Stimulated activated naive CD4-positive, alpha-beta T cell treated with Interleukin-2 at 50 U/mL for 16 hours (primary cell): ENCODE measurements at places on chromosomes 1 and 21.
A peak's percentile ranks its signal among the peaks of the same experiment; 100 is the strongest.

DNA sequence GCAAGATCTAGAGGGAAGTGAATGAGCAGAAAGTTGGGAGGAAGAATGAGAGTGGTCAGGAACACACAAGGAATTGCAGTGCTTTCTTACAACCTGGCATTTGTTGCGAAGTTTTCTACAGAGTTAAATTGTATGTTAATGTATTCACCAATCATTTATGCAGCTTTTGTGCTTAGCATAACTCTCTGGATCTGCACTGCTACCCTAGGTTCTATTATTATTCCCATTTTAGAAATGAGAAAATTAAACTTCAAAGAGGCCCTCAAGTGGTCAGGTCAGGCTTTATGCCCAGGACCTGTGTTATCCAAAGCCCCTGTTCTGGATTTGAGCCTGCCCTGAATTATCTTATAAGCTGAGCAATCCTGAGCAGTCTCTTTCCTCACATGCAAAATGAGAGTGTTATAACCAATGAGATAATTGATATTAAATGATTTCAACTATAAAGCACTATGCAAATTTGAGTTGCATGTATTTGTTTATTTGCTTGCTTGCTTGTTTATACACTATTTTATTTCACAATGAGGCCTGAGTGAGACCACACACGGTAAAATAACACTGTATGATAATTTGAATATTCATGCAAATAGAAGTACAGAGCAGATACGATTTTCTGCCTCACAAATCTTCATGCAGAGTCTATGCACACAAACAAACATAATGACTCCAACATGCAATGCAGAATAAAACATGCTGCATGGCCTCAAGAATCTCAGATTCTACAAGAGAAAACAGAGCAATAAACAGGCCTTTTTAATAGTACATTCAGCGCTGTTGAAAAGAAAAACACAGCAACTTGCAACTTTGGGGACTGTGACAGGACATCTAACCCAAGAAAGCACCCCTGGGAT lies 323.0 kb downstream of the PLPP3 start:
- DNase-seq = no peak

DNA sequence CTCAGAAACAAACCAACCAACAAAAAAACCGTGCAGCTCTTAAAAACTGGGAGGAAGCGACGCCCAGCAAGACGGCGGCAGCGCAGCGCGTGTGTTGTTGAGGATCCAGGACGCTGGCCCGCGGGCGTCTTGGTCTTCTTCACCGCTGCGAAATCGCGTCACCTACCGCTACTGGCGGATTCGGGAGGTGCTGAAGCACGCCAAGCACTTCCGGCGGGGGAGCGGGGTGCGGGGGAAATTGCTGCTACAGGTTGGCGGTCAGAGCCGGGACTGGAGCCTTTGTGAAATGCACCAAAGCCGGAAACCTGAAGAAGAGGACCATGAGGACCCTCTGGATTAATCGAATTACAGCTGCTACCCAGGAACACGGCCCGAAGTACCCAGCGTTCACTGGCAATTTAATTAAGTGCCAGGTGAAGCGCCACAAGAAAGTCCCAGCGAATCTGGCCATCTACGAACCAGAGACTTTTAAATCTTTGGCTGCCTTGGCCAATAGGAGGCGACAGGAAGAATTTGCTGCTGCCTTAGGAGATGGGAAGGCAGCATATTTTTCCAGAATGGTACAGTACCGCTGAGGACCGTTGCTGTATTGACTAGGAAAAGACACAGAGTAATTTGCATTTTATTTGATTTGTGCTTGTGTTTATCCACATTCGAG lies 11.9 kb upstream of the RIPPLY3 start:
- DNase-seq = peak; percentile 27

DNA sequence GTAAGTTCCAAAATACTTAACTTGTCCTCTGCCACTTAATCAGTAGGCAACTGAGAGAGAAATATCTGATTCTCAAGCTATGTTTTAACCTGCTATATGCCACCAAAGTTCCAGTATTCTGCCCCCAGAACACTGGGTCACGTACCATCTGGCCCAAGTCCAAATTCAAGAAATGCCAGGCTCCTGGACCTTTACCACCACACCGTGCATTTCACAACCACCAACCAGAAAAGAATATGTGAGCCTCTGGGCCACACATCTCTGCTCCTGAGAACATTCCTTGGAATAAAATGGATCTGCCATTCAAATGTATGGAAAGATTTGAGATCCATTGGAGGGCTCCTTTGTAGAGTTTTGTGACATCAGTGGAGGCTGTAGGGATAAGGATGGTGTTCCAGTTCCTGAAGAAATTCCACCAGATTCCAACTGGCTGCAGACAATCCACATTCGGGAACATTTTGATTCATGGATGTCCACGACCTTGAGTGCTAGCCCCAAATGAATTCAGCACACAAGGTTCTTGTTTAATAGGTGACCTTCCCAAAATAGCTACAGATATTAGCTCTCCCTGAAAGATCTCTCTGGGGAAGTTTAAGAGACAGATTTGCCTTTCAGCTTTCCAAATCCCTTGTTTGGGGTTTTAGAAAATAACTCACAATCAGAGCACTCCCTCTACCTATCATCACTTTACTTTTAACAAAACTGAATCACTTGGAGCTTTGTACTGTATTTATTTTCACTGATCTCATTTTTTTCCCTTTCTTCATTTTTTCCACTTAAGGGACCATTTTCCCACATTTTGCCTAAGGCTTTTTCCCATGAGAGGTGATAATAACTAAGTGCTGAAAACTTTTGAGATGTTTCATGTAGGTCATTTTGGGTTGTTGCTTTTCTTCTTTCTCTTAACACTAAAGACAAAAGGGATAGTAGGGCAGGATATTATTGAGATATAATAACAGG lies 128.4 kb upstream of the ZC3H11B start:
- no peak for DNase-seq

DNA sequence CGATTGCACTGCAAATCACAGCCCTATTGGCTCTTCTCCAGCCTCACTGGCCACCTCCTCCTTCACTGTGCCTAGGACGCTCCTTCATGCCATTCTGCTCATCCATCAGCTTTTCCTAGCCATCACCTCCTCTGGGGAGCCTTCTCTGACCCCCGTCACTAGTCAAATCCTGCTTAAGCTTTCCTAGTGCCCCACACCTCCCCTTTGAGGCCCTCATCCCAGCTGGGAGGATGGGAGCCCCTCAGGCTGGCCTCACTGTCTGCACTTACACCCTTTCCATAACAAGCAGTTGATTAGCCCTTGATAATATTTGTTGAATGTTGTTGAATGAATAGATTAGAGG lies 50.7 kb downstream of the KLHDC7A start:
- DNase-seq = no peak

DNA sequence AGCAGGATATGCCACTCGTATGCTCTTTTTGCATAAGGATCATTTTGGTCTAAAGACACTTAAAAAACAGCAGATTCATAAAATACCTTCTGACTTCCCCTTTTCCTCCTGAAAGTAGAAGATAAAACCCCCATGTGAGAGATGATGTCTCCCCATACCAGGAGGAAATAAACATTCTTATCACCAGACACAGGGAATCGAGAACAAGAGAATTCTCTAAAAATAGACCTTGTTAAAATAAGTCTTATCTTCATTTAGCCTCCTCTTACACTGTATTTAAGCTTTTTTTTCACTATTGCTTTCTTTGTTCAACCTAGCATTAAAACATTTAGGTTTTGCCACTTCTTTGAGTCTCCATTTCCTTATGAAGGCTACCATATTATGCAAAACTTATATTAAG lies 709.3 kb downstream of the KCNT2 start:
- DNase-seq = no peak

- no peak for DNase-seq
Measured at GRCh38 chr1:3641046-3641760, 8.7 kb downstream of the WRAP73 start.

DNA sequence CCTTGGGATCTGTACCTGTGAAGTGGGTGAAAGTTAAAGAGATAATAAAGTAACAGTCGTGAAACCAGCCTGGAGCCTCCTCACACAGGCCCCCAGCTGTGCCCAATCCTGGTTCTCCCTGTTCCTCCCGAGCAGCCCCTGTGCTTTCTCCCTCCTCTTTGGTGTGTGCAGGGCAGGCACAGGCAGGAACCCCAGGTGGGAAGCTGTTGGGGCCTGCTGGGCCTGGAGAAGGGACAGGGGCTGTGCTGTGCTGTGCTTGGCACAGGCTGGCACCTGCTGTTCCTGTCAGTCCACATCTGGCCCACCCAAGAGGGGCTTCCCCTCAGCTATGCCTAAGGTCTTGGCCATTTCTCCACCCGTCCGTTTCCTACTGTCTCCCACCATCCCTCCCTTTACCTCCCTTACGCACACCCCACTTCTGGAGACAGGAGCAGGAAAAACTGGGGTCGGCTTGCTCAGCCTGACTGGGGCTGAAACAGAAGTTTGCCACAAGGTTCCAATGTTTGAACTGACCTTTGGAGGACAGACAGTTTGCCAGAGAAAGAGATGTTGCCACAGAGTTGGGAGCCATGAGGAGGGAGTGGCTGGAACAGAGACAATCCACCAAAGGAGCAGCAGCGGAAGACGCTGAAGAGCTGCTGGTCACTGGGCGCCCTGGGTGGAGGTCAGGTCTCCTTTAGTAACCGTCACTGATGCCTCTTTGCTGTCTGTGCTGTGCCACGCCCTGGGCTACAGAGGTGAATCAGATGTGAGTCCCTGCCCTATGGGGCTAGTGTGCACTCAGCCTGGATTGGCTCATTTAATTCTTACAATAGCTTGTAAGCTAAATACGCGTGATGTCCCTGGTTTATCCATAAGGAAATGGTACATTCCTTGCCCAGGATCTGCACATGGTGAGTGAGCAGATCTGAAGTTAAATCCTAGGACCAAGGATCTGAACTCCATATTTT lies 18.8 kb upstream of the ARTN start:
- no peak for DNase-seq

DNA sequence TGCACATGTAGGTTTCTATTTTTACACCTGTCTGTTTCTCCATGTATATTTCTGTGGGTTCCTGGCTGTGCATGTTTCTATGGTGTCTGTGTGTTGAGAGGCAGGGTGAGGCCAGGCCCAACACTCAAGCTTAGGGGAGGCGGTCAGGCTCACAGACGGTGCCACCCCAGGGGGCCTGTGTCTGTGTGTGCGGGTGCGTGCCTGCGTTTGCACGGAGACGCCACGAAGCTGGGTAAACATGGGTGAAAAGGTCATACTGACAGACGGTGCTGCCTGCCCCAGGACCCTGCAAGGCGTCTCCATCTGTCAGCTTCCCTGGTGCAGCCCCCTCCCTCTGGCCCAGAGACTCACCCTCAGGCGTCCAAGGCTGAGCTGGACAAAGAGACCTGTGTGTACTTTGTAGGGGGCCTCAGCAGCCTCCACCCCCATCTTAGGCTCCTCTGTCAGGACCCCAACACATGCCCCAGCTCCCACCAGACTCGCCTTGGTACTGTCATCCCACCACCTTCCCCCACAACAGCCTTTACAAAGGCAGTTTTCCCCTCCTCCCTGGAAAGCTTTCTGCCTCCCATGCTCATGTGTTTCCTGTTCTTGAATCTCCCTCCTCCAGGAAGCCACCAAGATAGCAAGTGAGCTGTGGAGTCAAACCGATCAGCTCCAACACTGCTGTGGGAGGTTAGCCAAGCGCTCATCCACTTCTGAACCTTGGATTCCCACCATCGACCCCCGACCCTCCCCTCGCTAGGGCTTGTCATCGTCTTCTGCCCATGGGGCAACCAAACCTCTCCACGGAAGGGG lies 34.1 kb downstream of the PTPRF start:
- DNase-seq = no peak

GRCh38 chr1:90381598-90381997 lies 335.5 kb downstream of the BARHL2 start:
- no peak for DNase-seq

- DNase-seq = no peak
Measured at GRCh38 chr1:46517932-46518498, 28.4 kb downstream of the DMBX1 start.

DNA sequence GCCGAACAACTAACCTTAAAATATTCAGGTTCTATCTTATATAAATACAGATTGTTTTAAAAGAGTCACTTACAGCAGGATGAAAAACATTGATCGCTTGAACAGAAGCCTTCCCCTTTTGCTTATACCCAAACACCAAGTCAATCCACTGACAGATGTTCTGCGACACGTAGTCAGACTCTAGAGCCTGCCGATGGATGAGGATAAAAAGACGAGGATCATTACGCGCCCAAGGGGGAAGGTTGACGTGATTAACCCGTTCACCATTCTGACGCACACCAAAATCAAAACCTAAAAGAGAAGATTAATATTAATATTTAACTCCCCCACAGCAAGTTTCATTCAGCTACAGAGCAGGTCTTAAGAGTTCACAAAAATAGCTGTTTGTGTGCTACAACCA lies 59.4 kb upstream of the GNG4 start:
- DNase-seq = no peak

DNA sequence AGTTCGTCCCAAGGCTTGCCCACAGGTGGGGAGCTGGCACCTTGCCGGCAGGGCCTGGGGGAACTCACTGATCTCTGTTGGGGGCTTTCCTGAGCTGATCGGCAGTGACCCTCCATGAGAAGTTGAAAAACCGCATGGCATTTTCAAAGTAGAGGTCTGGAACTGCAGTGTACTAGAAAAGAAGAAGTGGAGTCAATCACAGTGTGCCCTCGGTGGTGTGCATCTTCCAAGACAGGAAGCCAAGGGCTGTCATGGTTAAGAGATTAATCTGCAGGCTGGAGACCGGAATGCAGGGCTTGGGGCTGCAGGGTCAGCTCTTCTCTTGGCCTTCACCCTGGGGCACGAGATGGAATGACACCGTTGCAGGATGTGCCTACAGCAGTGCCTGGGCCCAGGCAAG lies 56.8 kb downstream of the ECE1 start:
- DNase-seq = no peak

- DNase-seq = no peak
Measured at GRCh38 chr1:94737124-94737998, 82.8 kb upstream of the SLC44A3 start.

DNA sequence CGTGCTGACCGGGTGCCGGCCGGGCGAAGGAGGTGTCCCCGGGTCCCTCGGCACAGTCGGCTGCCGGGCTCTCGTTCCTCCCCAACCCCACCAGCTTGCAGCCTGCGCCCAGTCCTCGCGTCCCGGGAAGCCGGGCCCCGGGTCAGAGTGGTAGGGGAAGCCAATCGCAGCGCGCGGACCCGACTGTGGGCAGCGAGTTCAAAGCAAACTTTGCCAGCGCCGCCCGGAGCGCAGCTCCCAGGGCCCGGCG lies 328 bp downstream of the MYCL start:
- DNase-seq = no peak

DNA sequence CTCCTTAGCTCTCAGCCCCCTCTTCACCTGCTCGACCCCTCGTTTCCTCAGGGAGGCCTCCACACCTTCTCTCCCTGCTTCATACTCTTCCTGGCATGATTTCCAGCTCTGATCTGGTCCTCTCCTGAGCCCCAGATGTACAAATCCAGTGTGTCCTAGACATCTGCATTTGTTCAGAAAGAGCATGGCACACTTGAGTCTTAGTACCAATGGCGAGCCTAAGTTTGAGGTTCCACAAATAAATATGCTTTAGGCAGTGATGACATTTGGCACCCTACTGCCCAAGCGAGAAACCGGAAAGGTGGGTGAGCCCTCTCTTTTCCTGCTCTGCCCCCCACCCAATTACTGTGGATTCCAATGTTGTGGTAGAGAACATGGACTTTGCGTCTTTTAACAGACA lies 34.0 kb downstream of the ATP1A1 start:
- no peak for DNase-seq
